PC-3 (cell line): ENCODE measurements at places on chromosomes 3 and 15. TPM values are rescaled to one million over a fixed set of nuclear protein-coding genes. Genes with fewer than 3 reads are reported as not detected.

DNA sequence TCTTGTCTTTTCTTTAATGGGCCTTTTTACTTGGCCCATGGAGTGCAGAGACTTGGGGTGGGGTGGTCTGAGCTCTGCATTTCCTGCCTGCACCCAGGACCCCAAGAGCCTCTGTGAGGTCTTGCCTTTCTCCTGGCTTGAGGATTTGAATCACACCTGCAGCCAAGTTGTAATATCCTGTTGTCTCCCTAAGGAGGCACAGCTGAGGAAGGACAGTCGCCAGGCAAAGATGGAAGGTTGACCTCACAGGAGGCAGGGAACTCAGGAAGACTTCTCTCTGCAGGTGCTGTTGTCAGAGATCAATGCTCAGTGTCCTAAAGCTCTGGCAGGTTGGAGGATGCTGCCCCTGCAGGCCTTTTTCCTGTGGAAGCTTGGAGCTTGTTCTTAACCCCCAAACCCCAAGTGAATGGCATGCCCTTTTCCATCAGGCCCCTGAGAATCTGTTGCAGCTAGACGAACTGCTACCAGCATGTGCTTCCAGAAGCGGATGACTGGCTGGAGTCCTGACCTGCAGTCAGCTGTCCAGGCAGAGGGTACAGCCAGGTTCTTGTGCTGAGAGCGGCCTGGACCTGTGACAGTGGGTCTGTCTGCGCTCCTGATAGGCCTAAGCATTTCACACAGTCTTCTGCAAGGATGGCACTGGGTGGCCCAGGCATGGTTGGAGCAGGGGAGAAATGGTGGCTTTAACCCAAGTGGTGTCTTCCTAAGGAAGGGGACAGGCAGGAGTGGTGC lies 120.0 kb downstream of the EEFSEC start:
- DNase-seq: no peak

- no peak for DNase-seq
Observed at GRCh38 chr3:96731031-96731430, 83.4 kb upstream of the EPHA6 start.

GRCh38 chr3:179840985-179841384 lies 188.1 kb downstream of the USP13 start:
- peak; percentile 73 for DNase-seq

GRCh38 chr3:142211034-142211433 lies 14.4 kb downstream of the GK5 start:
- no peak for DNase-seq

DNA sequence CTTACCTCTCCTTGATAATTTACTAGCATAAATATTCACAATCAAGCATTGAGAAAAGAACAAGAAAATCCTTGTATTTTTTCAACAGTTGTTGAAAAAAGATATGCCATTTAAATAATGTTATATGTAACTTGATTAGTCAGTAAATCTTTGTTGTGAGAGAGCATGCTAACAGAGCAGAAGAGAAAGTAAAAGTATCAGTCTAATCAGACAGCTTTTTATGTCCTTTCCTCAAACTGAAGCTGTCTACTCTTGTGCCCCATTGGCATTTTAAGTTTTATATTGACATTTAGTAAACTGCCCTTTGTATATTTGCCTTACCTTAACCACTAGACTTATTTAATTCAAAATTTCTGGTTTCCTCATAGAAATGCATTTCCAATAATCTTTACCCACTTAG lies 668.7 kb downstream of the OTOL1 start:
- no peak for DNase-seq

GRCh38 chr3:129532261-129532660 lies 3.8 kb downstream of the RHO start:
- DNase-seq: no peak

GRCh38 chr3:12425850-12426579 lies 58.3 kb upstream of the TSEN2 start:
- no peak for DNase-seq

EIF2B5 gene
- 51.3 and 57.0 TPM in 2 replicates for total RNA-seq

BLM gene
- total RNA-seq: 10.3 and 18.7 TPM in 2 replicates

MUC20 gene
- total RNA-seq: 0.69 and 2.2 TPM in 2 replicates
